ENCODE measurements at places on chromosomes 13 and 19. TPM values are rescaled to one million over a fixed set of nuclear protein-coding genes. Genes with fewer than 3 reads are reported as not detected.
A peak's percentile ranks its signal among the peaks of the same experiment; 100 is the strongest.

DNA sequence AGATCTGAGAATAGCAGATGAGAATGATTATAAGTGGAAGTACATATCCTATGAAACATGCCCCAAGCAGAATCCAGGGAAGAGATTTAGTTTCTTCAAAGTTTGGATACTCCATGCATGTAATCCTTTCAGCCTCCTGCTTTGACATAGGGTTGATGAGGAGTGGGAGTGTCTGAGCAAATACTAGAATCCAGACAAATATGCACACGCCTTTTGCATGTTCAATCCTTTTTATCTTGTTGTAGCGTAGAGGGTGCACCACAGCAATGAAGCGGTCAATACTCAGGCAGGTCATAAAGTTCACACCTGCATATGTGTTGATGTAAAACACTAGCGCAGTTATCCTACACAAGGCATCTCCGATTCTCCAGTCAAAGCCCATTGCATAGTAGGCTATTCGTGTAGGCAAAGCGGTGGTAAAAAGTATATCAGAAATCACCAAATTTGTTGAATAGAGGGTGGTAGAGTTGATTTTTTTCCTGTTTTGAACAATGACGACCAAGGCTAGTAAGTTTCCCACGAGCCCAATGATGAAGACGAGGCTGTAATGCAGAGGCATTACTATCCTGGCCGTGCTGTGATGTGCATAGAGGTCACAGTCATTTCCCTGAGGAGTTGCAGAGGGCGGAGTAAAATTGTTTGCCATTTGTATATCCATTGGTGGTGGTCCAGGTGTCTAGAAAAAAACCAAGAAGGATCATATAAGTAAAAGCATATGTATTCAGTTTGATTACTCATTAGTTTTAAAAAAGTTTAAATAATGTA is 11.5 kb downstream of the GPR183 start:
- peaks cover 7% of the 10 kb centered on the region for H3K4me1 ChIP-seq
- DNase-seq: no peak
- no peak overlapping the region for H3K27ac ChIP-seq
- no peak overlapping the region for H3K4me3 ChIP-seq
- H3K36me3 ChIP-seq: peaks cover 3% of the 10 kb centered on the region

- DNase-seq: no peak
- no peaks in the 10 kb centered on the region for H3K4me1 ChIP-seq
- H3K27me3 ChIP-seq: no peaks in the 10 kb centered on the region
- H3K36me3 ChIP-seq: no peaks in the 10 kb centered on the region
- no peak overlapping the region for H3K4me3 ChIP-seq
- H3K27ac ChIP-seq: no peak overlapping the region
These were observed 7.7 kb downstream of the SCGB2B2 start for GRCh38 chr19:34669305-34669704.

GRCh38 chr19:7492558-7492957 is 3.7 kb upstream of the PEX11G start:
- no peak for DNase-seq
- H3K4me1 ChIP-seq: peaks cover 17% of the 10 kb centered on the region
- no peaks in the 10 kb centered on the region for H3K27me3 ChIP-seq
- H3K36me3 ChIP-seq: no peaks in the 10 kb centered on the region

The ANGPTL4 gene
- polyA plus RNA-seq: 10.0 TPM

DNA sequence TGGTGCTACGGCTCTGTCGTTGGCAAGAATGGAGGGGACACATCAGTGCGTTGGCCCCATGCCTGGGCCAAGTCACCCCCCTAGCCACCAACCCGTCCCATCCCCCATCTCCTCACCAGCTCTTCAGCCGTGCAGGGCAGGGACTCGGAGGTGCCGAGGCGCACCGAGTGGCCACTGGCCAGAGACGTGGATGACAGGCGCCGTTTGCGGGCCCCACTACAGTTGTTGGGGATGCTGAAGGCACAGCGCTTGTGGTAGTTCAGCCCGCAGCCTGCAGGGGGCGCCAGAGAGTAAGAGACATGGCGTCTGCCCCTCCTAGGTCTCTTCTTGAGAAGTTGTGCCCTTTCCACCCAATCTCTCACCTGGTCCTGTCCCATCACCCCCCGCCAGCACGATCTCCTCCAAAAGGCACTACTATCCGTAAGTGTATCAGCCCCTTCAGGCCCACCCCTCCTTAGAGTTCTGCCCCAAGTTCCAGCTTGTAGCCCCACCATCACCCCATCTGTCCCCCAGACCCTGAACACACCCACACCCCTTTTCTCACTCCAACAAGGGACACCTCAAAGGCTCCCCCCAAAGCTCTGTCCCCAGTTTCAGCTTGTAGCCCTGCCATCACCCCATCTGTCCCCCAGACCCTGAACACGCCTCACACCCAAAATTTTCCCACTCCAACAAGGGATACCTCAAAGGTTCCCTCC is 12.4 kb downstream of the PRKD2 start:
- DNase-seq: peak; percentile 70
- H3K27me3 ChIP-seq: no peaks in the 10 kb centered on the region
- H3K4me1 ChIP-seq: no peaks in the 10 kb centered on the region

The DACH1 gene
- polyA plus RNA-seq: 30.2 TPM

GRCh38 chr19:39937787-39938186 is 3.4 kb upstream of the FCGBP start:
- no peaks in the 10 kb centered on the region for H3K36me3 ChIP-seq
- H3K4me1 ChIP-seq: peaks cover 8% of the 10 kb centered on the region
- DNase-seq: no peak
- no peak overlapping the region for H3K4me3 ChIP-seq
- no peak overlapping the region for H3K27ac ChIP-seq

DNA sequence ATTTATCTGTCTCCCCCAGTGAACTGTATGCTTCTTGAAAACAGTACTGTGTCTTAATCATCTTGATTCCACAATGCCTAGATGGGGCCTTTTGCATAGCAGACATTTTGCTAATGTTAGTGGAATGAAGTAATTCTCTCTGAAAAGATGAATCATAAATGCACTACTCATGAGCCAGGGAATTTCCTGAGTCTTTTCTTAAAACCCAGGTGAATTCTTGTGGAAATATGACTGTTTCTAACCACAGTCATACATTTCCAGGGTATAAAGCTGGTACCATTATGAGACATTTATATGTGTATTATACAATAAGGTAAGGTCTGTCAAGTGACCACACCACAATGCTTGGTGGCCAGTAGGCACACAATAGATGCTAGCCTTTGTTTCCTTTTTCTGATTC is 5.5 kb upstream of the KCTD4 start:
- H3K4me3 ChIP-seq: no peak overlapping the region
- H3K4me1 ChIP-seq: no peaks in the 10 kb centered on the region
- H3K36me3 ChIP-seq: peaks cover 2% of the 10 kb centered on the region
- H3K27me3 ChIP-seq: no peaks in the 10 kb centered on the region
- DNase-seq: no peak

DNA sequence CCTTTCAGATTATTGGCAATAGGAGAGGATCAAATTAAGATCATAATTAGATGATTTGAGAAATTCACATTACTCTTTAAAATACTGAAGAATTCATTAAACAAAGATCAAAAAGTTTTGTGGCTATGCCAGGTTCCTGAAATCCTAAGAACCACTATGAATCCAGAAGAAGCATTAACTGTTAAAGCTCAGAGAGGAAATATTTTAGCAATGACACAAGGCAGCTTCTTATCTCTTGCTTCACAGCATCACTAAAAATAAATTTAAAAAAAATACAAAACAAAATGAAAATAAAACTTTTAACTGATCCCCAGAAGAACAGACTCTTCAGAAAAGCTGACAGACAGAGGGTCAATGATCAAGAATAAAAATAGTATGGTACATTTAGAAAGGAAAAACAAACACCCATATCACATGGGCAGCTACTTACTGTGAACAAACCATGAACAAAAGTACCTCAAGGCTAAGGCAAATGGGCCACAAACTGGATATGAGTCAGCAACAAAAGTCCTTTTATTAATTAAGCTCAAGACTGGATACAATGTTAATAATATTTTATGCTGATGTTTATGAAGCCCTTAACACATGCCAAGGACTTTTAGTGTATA is 19.6 kb downstream of the RNF6 start:
- no peaks in the 10 kb centered on the region for H3K36me3 ChIP-seq
- peaks cover under 1% of the 10 kb centered on the region for H3K4me1 ChIP-seq
- no peak overlapping the region for H3K4me3 ChIP-seq
- DNase-seq: no peak

DNA sequence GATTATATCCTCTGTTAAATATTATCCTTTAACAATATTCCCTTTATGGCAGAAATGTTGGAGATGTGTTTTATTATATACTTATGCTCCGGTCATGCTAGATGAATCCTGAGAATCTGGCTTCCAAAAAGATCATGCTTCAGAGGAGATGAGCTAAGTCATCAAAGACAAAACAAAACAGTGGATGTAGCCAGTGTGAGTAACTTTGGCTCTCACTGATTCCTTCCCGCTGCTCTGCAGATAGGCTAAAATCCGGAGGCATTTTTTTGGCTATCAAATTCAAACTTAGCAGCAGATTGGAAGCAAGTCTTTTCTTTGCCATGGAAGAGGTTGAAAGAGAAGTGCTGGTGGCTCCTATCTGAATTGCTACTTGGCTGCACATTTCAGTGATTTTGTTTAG is 295.9 kb downstream of the GPC6 start:
- no peak overlapping the region for H3K4me3 ChIP-seq
- no peaks in the 10 kb centered on the region for H3K36me3 ChIP-seq
- no peak for DNase-seq
- no peak overlapping the region for H3K27ac ChIP-seq
- H3K4me1 ChIP-seq: no peaks in the 10 kb centered on the region

The TMEM272 gene
- polyA plus RNA-seq: 0.27 TPM

GRCh38 chr19:57227502-57227901 is 3.3 kb upstream of the AURKC start:
- H3K36me3 ChIP-seq: no peaks in the 10 kb centered on the region
- H3K27me3 ChIP-seq: no peaks in the 10 kb centered on the region
- no peak for DNase-seq
- H3K4me1 ChIP-seq: no peaks in the 10 kb centered on the region
- no peak overlapping the region for H3K27ac ChIP-seq
- H3K4me3 ChIP-seq: no peak overlapping the region

- no peaks in the 10 kb centered on the region for H3K36me3 ChIP-seq
- H3K27me3 ChIP-seq: no peaks in the 10 kb centered on the region
- no peak overlapping the region for H3K27ac ChIP-seq
- H3K4me1 ChIP-seq: no peaks in the 10 kb centered on the region
- H3K4me3 ChIP-seq: no peak overlapping the region
These were observed 29.0 kb upstream of the ZNF709 start for GRCh38 chr19:12513531-12514061.

- H3K4me3 ChIP-seq: no peak overlapping the region
- H3K27ac ChIP-seq: no peak overlapping the region
- DNase-seq: no peak
- no peaks in the 10 kb centered on the region for H3K36me3 ChIP-seq
- H3K27me3 ChIP-seq: peaks cover 4% of the 10 kb centered on the region
These were observed 6.6 kb upstream of the LMTK3 start for GRCh38 chr19:48518207-48518606.
